ENCODE measurements at places on chromosomes 12 and 14.

- no peak for DNase-seq
Measured at GRCh38 chr12:72296389-72296788, 24.2 kb downstream of the TRHDE start.

GRCh38 chr14:65000898-65001591 lies 14.3 kb downstream of the FNTB start:
- no peak for DNase-seq

- DNase-seq, result no peak
Measured at GRCh38 chr14:105042813-105043212, 21.9 kb upstream of the CDCA4 start.

GRCh38 chr12:43117226-43117930 lies 434.6 kb downstream of the ADAMTS20 start:
- DNase-seq, result no peak

GRCh38 chr14:23559010-23559925 lies 3.2 kb downstream of the THTPA start:
- DNase-seq, result no peak

DNA sequence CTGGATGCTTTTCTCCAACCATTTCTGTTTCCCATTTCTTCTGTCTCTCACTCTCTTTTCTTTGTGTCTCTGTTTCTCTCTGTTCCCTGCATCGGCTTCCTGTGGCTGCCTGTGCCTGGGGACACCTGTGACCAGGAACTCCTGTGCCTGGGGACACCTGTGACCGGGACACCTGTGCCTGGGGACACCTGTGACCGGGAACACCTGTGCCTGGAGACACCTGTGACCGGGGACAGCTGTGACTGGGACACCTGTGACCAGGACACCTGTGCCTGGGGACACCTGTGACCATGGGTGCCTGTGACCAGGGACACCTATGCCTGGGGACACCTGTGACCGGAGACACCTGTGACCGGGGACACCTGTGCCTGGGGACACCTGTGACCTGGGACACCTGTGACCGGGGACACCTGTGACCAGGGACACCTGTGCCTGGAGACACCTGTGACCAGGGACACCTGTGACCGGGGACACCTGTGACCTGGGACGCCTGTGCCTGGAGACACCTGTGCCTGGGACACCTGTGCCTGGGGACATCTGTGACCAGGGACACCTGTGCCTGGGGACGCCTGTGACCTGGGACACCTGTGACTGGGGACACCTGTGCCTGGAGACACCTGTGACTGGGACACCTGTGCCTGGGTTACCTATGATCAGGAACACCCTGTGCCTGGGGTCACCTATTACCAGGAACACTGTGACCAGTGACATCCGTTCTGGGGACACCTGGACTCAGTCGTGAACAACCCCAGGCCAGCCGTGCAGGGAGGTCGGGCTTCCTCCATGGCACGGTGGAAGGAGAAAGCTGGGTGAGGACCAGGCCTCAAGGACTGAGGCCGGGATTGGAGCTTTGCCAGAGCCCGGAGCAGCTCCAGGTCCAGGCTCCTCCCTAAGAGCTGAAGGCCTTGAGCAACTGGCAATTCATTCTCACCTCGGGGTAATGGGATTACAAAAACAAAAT lies 23.4 kb upstream of the FBRSL1 start:
- DNase-seq, result no peak

GRCh38 chr12:28876196-28876798 lies 272.8 kb upstream of the FAR2 start:
- no peak for DNase-seq

GRCh38 chr12:71032933-71033332 lies 112.4 kb upstream of the PTPRR start:
- DNase-seq, result no peak

DNA sequence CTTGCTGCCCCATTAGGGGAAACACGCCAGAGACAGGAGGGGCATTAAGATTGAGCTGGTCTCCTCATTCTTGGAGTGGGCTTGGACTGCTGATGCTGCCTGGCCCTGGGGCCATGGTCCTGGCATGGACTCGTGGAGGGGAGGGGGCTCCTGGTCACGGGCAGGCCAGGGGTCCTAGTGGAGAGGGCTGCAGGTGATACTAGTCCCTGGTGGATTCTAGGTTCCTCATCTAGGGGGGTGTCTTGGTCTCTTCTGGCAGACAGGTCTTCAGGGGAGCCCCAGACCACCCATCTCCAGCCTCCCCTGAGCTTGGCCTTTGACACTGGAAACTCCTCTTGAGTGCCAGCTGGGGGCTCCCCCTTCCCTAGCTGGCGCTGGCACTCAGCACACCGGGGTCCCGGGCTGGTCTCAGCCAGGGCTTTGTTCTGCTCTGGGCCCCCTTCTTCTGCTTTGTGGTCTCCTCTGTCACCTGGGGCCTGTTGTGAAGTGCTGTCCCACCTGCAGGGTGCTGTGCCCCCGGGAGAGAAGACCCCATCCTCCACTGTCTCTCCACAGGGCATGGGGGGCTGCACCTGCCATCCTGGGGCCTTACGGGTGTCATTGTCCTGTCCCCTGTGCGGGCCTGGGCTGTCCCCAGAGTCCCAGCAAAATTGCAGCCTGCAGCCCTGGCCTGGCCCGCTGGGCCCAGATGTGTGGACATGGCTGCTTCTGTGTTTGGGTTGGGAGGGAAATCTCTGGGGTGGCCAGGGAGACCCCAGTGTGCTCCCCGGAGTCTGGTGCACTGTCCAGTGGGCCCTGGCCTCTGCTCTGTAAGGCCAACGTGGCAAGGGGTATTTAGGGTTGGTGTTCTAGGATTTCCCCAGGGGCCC lies 2.3 kb downstream of the KIF26A start:
- no peak for DNase-seq

DNA sequence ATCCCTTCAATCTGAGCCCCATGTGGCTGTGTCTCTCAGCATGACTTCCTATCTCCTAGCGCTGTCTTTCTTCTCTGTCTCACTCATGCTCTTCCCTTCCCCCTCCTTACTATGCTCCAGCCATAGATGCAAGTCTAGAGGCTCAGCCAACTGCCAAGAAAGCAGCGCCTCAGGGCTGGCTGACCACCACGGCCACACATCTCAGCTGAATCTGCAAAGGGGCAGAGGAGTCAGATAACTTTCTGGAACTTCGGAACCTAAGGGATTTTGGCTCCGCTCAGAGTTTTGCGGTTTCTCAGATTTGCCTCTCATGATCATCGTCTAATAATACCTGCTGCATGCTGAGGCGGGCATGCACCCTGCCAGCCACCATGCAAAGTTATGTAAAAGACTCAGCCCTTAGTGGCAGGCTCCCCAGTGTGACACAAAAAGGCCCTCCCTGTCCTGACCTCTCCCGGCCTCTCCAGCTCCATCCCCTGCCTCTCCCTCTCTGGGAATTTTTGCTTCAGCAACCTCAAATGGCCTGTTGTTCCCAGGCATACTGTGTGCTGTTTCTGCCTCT lies 5.0 kb upstream of the FGF6 start:
- DNase-seq, result peak; percentile 10

- no peak for DNase-seq
Measured at GRCh38 chr14:45251912-45252311, 1.1 kb downstream of the MIS18BP1 start.
